CD4-positive, alpha-beta T cell treated with Interleukin-6 at 100 ng/mL for 8 hours (primary cell): ENCODE measurements at places on chromosomes 12 and 14.

DNA sequence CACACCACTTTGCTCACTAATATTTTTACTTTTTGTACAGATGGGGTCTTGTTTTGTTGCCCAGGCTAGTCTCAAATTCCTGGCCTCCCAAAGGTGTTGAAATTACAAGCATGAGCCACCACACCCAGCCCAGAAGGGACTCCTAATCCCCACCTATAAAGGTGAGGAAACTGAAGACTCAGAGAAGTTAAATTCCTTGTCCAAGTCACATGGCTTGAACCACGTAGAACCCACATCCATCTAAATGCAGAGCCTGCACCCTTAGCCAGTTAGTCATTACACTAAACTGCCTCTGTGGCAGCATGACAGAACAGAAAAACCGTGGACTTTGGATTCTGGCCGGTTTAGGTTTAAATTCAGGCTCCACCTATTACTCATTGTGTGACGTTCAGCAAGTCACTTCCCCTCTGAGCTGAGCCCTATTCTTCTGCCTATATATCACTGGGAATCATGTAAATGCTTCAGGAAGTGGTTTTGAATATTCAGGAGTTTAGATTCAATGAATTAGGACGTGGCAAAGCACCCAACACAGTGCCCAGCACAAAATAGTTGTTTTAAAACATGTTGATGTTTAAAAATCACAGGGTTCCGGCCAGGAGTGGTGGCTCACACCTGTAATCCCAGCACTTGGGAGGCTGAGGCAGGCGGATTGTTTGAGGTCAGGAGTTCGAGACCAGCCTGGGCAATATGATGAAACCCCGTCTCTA is 3.0 kb upstream of the CORO1C start:
- DNase-seq, result no peak

GRCh38 chr14:29601616-29602015 is 326.0 kb downstream of the PRKD1 start:
- no peak for DNase-seq

DNA sequence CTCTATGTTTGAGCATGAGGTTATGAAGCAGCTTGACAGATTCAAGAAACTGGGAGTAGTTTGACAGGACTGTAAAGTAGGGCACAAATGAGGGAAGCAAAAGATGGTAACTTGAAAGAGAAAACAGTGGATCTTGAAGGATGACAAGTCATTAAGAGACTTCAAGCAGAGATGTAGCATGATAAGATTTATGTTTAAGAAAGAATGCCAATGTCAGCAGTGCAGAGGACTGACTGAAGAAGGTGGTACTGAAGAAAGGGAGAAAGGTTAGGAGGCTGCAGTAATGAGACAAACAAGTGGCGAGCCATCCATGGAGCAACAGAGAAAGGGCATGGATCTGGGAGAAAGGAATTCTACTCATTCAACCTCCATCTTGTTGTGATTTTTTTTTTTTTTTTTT is 120.2 kb upstream of the RAP1B start:
- DNase-seq, result no peak

DNA sequence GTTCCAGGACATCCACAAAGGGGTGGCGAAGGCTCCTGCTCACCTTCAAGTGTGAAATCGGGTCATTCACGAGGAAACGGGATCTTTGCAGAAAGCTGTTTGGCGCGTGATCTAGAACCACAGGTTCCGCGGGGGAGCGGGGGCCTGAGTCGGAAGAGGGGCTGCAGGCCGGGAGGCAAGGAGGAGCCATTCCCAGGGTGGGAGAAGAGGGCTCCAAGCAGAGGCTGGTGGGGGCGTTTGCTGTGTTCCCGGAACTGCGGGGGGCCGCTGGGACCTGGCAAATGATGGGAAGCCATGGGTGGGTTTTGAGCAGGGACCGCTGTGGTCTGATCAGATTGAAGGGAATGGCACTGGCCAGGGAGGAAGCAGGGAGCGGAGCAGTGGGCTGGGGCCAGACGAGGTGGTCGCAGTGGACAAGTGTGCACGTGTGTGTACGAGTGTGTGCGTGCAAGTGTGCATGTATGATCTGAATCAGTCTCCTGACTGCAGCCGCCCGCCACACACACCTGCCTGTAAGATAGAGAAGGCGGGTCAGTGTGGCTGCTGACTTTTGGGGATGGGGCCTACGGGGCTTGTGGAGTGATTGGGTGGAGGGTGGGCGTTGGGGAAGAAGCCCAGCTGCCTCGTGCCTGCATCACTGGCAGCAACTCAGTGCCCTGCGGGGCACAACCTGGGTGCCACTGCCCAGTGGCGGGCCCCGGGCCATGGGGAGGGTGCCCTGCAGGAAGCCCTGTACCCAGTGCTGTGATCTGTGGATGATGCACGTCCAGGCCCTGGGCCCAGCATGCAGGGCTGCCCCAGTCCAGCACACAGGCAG is 141.9 kb downstream of the KIF26A start:
- no peak for DNase-seq

DNA sequence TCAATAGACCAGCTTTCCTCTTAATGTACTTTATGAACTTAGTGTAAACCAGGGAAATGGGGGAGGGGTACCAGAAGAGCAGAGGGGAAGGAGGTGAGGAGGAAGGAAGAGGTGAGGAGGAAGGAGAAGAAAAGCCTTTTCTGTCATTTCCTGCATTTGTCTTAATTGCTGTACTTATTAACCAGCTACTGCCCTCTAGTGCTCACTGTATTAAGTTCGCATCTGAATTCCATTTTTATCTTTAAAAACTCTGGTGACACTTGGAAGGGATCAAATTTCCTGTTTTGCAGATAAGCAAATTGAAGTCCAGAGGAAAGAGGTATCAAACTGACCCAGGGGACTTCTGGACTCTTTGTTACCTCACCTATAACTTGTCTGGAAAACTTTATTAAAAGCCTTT is 22.2 kb downstream of the MANSC1 start:
- peak; percentile 68 for DNase-seq

DNA sequence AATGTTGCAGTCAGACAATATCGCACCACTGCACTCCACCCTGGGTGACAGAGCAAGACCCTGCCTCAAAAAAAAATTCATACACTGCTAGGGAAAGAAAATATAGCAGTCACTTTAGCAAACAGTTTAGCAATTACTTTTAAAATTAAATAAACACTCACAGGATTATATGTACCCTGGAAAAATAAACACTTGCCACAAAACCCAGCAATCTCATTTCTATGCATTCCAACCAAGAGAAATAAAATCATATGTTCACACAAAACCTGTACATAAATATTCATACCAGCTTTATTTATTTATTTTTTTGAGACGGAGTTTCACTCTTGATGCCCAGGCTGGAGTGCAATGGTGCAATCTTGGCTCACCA is 20.2 kb downstream of the ATXN2 start:
- DNase-seq, result no peak

DNA sequence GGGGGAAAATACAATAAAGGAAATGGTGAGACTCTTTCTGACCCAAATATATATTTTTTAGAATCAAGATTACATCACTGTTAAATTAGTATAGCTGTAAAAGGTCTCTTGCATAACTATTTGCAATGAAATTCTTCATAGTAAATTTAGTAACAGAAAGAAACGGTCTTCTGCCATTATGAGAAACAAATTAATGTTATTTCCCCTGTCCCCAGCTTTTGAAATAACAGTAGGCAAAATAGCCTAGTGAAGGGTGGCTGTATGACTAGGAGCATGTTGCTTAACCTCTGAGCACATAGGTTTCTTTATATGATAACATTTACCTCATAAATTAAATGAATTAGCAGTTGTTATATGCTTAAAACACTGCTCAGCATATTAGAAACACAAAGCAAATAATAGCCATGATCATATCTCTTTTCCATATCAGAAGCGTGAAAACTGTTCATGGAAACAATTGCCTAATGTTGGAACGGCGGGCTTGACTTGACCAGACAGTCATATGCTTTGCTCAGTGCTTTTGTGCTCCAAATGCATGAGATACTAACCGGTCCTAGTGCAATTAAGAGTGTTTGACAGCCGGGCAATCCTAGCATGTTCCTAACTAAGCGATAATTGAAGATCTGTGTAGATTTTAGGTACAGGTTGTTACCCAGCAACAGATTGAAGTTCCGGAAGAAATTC is 24.0 kb downstream of the BHLHE41 start:
- no peak for DNase-seq

DNA sequence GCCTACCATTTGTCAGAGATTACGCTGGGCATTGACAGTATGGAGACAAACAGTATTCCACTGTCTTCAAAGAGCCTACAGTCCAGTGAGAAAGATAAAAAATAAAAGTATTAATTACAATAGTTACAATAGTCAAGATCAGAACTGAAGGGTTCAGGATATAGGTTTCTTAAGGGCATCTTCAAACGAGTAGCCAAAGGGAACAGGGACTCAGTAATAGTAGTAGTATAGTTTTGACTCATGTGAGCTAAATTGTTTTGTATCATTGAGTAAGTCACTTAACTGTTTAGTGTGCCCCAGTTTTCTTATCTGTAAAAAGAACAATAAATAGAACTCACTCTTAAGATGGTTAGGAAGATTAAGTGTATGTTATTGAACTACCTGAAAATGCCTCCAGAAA is 123.6 kb downstream of the METTL25 start:
- DNase-seq, result no peak

DNA sequence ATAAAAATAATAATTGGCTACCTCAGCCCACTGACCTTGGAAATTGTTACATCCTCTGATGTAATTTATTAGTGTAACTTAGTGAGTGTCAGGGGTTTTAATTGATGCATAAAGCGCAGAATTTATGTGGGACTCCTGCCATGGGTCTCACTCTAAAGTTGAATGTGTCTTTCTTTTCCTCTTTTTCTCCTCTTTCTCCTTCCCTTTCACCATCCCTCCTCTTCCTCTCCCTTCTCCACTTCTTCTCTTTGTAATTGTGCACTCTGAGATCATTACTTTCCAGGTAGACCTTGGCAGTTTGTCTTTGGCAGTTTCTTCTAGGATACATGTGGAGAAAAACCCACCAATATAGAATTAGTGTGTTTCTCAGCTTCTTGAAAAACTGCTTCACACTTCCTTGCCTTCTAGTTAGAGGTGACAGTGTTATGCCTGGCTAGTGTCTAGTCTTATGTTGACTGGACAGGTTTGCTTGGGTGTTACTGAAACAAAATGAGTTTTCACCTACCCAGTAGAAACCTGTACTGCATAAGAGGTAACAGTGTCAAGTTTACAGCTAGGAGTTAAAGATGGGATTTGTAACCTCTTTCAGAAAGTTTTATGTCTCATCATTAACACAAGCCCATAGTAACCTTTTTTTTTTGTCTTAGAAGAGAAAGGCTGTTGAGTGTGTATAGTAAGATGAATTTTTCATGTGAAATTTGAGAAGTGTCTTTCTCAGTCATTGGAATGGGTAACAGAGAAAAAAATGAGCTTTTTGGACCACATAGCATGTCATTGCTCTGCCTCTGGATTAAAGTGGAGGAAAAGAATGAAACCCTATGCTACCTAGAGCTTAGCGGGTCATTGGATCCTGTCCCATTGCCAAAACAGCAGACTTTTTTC is 18.6 kb downstream of the PELI2 start:
- DNase-seq, result no peak

DNA sequence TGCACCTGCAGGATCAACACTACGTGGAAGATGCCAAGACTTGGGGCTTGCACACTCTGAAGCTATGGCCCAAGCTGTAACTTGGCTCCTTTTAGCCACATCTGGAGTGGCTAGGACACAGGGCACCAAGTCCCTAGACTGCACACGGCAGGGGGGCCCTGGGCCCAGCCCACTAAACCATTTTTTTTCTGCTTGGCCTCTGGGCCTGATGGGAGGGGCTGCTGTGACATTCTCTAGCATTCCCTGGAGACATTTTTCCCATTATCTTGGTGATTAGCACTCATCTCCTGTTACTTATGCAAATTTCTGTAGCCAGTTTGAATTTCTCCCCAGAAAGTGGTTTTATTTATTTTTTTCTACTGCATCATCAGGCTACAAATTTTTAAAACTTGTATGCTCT is 1080.7 kb downstream of the LRFN5 start:
- no peak for DNase-seq

DNA sequence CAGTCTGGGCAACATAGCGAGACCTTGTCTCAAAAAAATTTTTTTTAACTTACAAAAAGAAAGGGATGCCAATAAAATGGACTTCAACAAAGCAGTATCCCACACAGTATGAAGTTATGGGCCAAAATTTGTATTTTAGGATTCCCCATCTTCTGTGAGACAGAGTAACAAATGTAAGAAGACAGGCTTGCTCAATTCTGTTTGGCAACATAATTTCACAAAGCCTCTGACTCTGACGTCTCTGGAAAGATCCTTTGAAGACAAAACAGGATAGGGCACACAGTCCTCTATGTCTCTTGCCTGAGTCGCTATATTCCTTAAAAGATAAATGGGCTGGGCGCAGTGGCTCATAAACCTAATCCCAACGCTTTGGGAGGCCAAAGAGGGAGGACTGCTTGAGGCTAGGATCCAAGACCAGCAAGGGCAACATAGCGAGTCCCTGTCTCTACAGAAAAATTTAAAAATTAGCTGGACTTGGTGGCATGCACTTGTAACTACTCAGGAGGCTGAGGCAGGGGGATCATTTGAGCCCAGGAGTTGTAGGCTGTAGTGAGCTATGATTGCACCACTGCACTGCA is 1.1 kb upstream of the HOMEZ start:
- no peak for DNase-seq

DNA sequence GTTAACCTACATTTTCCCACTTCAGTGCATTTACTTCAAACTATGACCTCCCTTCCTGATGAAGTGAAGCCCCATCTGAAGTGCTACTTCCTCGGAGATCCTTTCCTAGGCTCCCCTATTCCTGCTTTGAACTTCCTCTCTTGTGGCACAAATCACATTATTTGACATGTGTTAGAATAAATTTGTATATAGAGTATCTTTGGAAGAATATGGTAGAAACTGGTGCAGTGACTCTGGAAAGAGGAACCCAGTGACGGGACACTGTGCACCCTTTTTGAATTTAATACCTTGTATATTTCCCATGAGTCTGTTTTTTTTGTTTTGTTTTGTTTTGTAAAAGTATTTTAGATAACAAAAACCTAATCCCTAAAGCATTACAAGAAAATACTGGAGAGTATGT is 66.4 kb upstream of the SRSF5 start:
- no peak for DNase-seq

GRCh38 chr12:83985084-83985483 is 927.5 kb downstream of the SLC6A15 start:
- no peak for DNase-seq

DNA sequence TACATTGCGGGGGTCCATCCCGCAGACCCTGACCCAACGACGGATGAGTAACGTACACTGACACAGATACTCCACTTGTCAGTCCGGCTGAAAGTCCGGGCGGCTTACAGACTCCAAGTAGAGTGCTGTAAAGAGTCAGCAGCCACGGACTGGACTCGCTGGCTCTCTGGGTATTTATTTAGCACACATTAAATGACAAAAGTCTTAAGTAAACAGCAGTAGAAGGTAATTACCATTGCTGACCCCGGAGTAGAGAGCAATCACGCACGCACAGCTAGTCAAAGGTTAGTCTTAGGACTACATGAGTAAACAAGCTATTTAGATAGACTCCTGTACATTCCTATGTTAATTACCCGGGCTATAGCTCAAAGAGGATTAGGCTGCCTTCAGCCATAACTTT is 780.9 kb downstream of the RPS29 start:
- no peak for DNase-seq

GRCh38 chr12:11508699-11509098 is 113.3 kb upstream of the PRB2 start:
- DNase-seq, result no peak

GRCh38 chr14:68377459-68377858 is 415.4 kb downstream of the ZFP36L1 start:
- peak; percentile 12 for DNase-seq

GRCh38 chr12:49536526-49537071 is 2.2 kb upstream of the KCNH3 start:
- no peak for DNase-seq

GRCh38 chr12:50057000-50057841 is at the start of gene ASIC1:
ASIC1 (plus strand) TSS chr12:50057596; CDS start chr12:50058767, 1,171 bp downstream.
- peak; percentile 30 for DNase-seq

- DNase-seq, result peak; percentile 56
Measured at GRCh38 chr12:57005980-57006808, at the start of gene ZBTB39. ZBTB39 (minus strand) TSS chr12:57006546; CDS start chr12:57004917, 1,629 bp downstream.
